ENCODE measurements at places on chromosomes 7 and 10.

- no peak for DNase-seq
Observed at GRCh38 chr7:18471476-18472160, 23.9 kb upstream of the HDAC9 start.

- DNase-seq = no peak
Observed at GRCh38 chr7:7438851-7439250, 96.8 kb downstream of the COL28A1 start.

DNA sequence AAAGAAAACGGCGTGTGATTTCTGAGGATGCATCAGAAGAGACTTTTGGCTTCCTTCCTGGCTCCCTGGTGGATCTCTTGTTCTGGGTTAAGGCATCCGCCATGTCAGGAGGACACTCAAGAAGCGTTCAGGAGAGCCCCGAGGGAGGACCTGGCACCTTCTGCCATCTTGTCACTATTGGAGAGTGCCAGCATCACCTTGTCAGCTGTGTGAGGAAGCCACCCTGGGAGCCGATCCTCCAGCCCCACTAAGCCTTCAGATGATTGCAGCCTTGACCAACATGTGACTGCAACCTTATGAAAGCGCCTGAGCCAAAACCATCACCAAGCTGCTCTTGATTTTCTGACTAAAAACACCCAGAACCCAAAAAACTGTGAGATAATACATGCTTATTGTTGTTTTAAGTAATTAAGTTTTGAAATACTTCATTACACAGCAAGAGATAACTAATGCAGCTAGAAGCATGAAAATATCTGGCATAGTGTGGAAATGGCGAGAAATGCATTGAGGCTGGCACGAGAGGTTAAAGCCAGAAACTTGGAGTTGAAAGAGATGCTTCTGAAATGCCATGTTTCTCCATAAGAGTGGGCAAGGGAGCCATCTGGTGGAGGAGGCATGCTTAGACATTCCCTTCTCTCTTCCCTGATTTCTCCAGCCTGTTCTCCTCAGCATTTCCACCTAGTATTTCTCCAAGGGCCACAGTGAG lies 5.4 kb upstream of the ZFYVE27 start:
- peak; percentile 52 for DNase-seq

DNA sequence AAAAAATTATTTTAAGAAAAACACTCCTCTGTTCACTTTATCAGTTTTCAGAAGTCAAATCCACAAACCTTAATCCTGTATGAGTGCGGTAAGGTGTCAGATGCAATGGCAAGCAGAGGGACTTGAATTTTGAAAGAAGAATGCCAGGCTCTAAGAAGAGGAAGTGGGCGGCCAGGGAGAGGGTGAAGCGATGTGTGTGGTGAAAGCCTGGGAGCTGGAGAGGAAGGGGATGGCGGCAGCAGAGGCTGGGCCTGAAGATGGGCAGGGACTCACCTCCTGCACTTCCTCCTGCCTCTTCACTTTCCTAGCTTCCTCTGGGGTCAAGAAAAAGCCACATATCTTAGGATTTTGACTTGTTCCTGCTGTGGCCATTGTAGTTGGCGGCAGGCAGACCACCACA lies 609.6 kb downstream of the PARD3 start:
- DNase-seq = no peak

DNA sequence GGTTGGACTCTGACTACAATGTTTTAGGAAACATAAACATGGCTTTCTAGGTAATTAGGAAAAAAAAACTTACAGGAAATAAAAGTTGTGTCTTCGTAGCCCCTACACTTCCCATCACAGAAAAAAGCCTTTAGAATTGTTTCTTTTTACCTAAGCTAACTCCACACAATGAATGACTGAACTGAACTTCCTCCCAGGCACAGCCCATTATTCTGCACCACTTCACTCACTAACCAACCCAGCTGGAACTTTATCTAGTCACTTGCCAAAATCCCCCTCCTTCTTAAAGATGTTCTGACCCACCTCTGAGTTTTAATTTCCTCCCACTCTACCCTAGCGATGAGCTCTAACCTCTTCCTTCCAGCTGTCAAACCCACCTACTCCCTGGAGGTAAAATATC lies 91.7 kb upstream of the MEOX2 start:
- DNase-seq = no peak

GRCh38 chr10:102382871-102383270 lies 12.6 kb upstream of the NFKB2 start:
- no peak for DNase-seq

GRCh38 chr10:102678068-102678400 lies 33.8 kb downstream of the TRIM8 start:
- DNase-seq = no peak

- DNase-seq = no peak
Observed at GRCh38 chr10:45380903-45381620, 7.0 kb downstream of the ALOX5 start.

DNA sequence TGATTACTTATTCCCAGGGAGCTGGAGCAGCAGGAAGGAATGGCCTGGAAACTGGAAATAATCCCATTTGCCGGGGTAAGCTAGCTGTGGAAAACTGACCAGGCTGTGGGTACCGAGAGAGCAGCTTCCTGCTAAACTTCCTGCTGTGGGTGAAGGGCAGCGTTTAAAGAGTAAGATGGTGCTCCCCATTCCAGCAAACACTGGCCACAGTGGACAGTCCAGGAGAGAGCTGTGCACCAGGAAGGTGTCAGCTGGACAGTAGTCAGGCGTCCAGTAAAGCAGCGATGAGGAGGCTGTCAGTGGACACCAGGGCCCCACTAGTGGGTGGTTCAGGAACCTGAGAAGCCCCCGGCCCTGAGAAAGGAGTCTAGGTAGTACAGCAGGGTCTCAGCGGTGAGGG lies 55.4 kb downstream of the TBXAS1 start:
- no peak for DNase-seq

GRCh38 chr10:113959383-113959760 lies 84.3 kb upstream of the ADRB1 start:
- DNase-seq = no peak

DNA sequence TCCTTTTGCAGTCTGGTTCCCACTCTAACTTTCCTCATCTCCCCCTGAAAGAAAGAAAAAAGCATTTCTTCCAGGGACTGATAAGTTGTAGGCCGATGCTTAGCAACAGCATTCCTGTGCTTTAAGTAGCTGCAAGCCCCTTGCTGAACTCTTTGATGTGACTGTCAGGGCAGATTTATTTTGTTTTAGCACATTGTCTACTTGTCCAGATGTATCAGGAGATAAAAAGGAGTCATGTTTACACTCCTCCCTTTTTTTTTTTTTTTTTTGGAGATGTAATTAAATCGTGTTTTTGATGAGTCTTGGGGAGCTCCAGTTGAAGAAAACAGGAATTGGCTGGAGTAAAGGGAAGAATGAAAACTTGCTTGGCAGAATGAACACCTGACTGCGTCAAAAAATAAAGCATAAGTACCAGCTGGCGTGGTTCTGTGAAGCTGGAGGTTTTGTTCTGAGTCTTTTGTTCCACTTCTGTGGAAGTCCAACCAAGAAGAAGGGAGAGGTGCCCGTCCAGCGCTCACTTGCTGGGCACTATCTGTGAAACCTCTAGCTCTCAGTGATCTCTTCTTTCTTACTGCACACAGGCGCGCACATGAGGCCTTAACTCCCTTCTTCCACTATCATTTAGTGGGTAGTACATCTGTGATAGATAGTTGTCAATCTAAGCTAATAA lies 871.7 kb downstream of the LRMDA start:
- peak; percentile 75 for DNase-seq

DNA sequence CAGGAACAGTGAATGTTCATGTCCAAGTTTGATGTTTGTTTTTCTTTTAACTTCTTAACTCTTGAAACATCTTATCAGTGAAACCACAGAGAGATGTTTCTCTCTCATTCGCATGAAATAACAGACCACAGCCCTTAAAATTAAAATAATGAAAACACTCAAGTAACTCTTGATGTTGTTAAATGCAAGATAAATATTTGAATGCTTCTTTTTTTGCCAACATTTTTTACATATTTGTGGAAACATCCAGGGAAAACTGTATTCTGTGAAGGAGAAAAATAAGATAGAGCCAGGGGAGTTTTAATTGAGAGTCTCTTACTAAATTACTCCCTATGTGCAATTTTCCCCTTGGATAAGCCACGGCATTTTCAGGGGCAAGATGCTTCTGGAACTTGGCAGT lies 361.8 kb upstream of the MGMT start:
- DNase-seq = no peak

DNA sequence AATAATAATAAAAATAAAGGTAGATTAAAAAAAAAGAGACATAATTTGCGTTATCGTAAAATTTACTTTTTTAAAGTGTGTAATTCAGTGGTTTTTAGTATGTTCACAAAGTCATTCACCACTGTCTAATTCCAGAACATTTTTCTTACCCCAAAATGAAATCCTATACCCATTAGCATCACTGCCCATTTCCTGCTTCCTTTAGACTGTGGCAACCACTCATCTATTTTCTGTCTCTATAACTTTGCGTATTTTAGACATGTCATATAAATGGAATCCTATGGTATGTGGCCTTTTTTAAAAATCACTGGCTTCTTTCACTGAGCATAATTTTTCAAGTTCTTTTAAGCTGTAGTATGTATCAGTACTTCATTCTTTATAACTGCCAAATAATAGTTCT lies 53.6 kb downstream of the KAT6B start:
- no peak for DNase-seq

GRCh38 chr7:82694022-82694421 lies 250.4 kb upstream of the CACNA2D1 start:
- DNase-seq = no peak

DNA sequence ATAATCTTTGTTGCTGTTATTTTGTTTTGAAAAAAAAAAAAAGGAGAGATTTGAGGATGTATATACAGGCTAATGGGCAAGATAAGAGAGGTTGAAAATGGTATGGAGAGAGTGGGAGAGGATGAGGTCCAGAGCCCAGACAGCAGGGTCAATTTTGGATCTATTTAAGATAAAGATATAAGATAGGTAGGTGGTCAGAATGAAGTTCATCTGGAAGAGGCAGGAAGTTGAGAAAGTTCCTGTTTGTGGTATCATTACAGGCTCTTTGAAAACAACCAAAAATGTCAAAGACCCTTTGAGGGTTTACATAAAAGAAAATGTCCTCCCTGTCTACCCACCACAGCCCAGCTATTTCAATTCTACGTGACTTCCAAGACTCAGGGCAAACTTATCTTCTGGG lies 7.5 kb downstream of the CEP41 start:
- no peak for DNase-seq

GRCh38 chr7:53246957-53247356 lies 211.5 kb downstream of the POM121L12 start:
- no peak for DNase-seq

DNA sequence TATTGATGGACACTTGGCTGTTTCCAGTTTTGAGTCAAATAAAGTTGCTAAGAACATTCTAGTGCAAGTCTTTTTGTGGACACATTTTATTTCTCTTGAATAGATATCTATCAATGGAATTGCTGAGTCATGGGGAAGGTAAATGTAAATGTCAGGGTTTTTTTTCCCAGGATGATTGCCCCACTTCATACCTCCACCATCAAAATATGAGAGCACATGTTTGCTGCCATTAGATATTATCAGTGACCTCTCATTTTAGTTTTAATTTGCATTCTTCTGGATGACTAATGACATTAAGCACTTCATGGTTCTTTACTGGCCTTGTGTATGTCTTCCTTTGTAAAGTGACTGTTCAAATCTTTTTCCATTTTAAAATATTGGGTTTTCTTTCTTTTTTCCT lies 45.7 kb downstream of the PAPSS2 start:
- no peak for DNase-seq

GRCh38 chr10:113285305-113285704 lies 267.5 kb upstream of the HABP2 start:
- DNase-seq = no peak

DNA sequence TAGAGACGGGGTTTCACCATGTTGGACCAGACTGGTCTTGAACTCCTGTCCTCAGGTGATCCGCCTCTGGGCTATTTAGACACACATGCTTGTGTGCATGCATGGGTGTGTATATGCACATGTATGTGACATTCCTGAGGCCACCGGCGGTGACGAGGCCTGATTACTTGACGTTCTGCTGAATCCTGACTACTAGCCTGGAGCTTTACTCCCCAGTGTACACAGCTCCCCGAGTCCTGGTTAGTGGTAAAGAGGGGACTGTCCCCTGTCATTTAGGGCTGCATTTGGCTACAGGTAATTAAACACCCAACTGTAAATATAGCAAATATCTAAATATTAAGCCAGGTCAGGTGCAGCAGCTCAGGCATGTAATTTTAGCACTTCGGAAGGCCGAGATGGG lies 14.2 kb downstream of the GTF2IRD1 start:
- DNase-seq = no peak

DNA sequence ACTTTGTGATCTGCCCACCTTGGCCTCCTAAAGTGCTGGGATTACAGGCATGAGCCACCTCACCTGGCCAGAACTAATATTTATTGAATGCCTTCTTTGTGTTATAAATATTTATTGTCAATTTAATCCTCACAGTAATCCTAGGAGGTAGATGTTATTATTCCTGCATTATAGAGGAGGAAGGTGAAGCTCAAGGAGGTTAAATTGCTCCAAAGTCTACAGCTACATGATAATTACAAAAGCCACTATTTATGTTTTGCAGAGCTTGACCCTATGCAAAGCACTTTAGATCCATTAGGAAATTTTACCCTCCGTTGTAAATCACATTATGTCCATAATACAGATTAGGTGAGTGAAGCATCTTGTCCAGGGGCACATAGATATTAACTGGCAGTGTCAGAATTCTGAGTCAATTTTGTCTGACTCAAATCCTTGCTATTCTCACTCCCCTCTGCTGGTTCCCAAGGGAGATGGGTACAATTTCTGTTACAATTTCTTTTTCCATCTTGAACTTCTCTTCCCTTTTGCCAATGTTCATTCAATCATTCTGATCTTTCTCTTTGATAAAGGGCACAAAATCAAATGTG lies 25.7 kb upstream of the CDK14 start:
- no peak for DNase-seq

GRCh38 chr7:92645114-92646061 lies 55.2 kb upstream of the FAM133B start:
- DNase-seq = no peak

GRCh38 chr7:151736403-151736909 lies 140.5 kb downstream of the PRKAG2 start:
- peak; percentile 79 for DNase-seq
